ENCODE measurements at places on chromosomes 2 and 18.
A peak's percentile ranks its signal among the peaks of the same experiment; 100 is the strongest.

- no peak for DNase-seq
Measured at GRCh38 chr2:207157731-207158130, 8.0 kb downstream of the KLF7 start.

GRCh38 chr2:107359021-107359420 lies 467.7 kb upstream of the RGPD4 start:
- no peak for DNase-seq

DNA sequence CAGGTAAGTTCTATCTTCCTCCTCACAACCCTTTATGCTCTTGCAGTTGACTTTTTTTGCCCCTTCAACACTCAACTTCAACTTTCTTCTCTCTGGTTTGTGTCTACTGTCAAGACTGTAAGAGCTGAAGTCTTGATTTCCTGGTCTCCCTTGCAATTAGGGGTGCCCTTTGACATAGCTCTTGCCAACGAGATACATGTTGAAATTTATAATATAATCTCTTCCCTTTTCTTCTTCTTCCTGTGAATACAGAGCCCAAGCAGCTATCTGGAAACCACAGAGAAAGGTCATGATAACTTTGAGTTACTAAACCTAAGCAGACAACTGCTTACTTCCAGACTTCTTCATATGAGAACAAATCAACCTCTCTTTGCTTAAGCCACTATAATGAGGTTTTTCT lies 163.5 kb downstream of the MC4R start:
- no peak for DNase-seq

DNA sequence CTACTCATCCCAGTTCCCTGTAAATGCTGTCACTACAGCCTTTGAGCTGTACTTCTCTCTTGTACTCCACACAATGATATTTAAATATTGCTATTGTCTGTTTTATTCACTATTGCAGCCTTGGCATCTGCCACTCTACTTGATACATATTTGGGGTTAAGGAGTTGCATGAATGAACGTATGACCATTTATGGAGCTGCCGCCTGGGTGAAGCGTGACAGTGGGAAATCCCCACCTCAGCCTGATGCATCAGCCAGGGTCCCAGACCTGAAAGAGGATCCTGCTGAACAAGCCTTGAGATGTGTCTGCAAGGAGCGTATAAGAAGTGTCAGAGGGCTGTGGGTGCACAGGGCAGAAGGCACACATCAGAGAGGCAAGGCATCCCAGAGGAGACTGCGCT lies 39.1 kb downstream of the MRPL35 start:
- no peak for DNase-seq

- DNase-seq, result no peak
Measured at GRCh38 chr18:68740966-68741365, 26.1 kb upstream of the TMX3 start.

DNA sequence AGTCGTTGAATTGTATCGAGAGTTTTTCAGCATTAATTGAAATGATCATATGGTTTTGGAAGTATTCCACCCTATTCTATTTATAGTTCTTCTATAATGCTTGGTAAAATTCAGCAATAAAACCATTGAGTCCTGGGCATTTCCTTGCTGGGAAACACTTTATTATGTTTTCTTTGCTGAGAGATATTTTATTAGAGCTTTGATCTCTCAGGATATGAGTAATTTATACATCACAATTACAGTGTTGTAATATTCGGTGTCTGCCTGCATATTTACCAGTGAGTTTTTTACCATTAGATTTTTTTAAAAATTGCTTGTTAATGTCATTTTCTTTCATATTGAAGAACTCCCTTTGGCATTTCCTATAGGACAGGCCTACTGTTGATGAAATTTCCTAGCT lies 402.7 kb upstream of the FSIP2 start:
- DNase-seq, result no peak

GRCh38 chr2:101817481-101817880 lies 120.0 kb downstream of the MAP4K4 start:
- DNase-seq, result no peak

GRCh38 chr18:49459404-49460171 lies 857 bp downstream of the DYM start:
- no peak for DNase-seq

DNA sequence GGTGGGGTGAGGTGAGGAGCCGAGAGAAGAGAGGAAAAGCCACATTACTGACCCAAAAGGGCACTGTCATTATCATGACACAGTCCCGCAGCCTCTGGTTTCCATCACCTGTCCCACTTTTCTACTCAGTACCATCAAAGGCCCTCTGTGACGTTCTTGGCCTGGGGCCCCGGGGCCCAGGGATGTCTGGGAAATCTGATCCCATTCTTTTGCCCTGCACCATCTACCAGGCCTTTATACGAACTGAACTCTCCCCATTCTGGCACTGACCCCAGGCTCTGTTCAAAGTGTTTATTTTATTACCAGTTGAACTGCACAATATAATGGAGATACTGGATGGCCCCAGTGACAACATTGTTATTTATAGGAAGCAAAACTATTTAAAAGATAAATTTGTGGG lies 89.1 kb downstream of the COL6A3 start:
- DNase-seq, result peak; percentile 77

- DNase-seq, result no peak
Measured at GRCh38 chr2:101745711-101746694, 48.5 kb downstream of the MAP4K4 start.

DNA sequence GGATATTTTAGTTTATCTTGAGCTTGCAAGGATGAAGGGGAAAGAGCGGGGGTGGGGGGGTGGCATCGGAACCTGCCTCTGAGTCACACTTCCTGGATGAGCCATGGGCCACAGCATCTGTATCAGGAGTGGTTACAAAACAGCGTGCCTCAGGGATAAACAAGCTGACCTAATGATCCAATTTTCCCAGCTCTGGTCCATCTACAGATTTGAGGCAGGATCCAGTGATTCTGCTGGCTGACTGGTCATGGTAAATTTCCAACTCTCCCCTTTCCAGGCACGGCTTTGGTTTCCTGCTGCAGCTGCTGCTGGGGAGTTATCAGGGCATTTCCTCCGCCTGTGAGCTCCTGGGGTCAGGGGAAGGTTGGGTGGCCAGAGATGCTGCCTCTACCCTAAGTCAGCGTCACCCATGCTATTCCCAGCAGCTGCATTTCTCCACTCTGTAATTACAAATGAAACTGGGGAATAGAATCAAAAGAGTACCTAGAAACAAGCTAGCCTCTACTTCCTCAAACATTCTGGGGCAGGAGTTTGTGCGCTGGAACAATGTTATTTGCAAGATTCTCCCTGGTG lies 4.7 kb upstream of the HPCAL1 start:
- no peak for DNase-seq
